ENCODE measurements at places on chromosomes 2 and 18. TPM values are rescaled to one million over a fixed set of nuclear protein-coding genes. Genes with fewer than 3 reads are reported as not detected.

GRCh38 chr18:36176177-36176584, 11.1 kb upstream of the MOCOS start:
- DNase-seq = no peak
- H3K36me3 ChIP-seq = peaks cover 54% of the 10 kb centered on the region
- H3K27ac ChIP-seq = no peak overlapping the region
- no peak overlapping the region for H3K4me3 ChIP-seq
- peaks cover 7% of the 10 kb centered on the region for H3K4me1 ChIP-seq
- no peaks in the 10 kb centered on the region for H3K27me3 ChIP-seq

DNA sequence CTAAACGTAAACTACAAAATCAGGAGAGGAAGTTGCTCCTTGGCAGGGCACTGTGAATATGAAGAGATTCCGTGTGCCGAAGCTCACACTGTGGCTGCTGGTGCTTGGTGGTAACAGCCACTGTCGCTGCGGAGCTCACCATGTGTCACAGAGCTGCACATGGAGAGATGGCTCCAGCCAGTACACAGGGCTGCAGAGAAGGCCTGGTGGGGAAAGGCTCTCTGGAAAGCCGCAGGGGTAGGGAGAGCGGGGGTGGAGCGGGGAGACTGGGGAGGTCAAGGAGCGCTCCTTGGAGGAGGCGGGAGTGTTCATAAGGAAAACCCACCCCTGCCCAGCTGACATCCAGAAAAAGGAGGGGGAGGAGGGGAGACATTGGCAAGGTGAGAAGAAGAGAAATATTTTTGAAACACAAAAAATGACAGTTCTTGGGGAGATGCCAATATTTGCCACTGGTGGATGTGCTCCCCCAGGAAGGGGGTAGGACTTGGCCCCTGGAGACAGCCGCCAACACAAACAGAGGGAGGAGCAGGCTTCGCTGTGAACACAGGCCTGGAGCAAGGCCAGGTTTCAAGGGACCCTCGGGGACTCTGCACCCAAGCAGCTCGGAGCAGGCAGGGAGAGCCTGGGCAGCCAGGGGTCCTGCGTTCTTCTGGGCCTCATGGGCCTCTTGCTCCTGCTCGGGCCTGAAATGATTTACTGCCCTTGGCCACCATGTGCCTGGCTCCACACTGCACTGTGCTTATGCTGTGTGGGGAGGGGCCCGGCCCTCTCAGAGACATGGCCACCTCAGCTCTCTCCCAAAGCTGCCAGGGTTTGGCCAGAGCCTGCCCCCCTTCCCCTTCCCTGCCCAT, 102.6 kb upstream of the GLI2 start:
- H3K36me3 ChIP-seq = no peaks in the 10 kb centered on the region
- H3K27me3 ChIP-seq = peaks cover 4% of the 10 kb centered on the region
- DNase-seq = no peak
- peaks cover 6% of the 10 kb centered on the region for H3K4me1 ChIP-seq
- no peak overlapping the region for H3K27ac ChIP-seq

Gene SETBP1
- total RNA-seq = 16.2 TPM

GRCh38 chr2:120670371-120670770, 65.3 kb upstream of the GLI2 start:
- H3K4me1 ChIP-seq = peaks cover 12% of the 10 kb centered on the region
- H3K27ac ChIP-seq = no peak overlapping the region
- H3K4me3 ChIP-seq = no peak overlapping the region
- H3K27me3 ChIP-seq = peaks cover 16% of the 10 kb centered on the region
- peak; percentile 61 for DNase-seq

GRCh38 chr2:230684270-230685168, 28.1 kb upstream of the CAB39 start:
- no peaks in the 10 kb centered on the region for H3K27me3 ChIP-seq
- no peak overlapping the region for H3K4me3 ChIP-seq
- DNase-seq = no peak
- H3K4me1 ChIP-seq = peaks cover 6% of the 10 kb centered on the region
- H3K36me3 ChIP-seq = no peaks in the 10 kb centered on the region

DNA sequence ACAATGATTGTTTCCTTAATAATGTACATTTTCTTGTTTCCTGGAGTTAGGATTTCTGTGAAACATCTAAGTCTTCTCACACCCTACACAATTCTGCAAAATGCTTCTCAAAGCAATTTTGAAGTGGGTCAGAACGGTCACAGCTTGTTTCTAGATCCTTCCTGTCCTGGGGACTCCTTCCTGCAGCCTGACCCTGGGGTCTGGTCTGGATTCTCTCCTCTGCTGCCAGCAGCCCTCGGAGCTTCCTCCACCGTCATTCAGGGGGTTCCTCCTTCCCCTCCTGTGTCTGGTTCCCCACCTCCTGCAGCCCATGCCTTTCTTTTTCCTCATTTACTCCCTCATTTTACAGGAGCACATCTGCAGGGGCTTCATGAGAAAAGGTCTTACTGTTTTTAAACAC, 322.1 kb downstream of the AGPS start:
- no peaks in the 10 kb centered on the region for H3K27me3 ChIP-seq
- no peak overlapping the region for H3K27ac ChIP-seq
- H3K4me1 ChIP-seq = no peaks in the 10 kb centered on the region
- no peak overlapping the region for H3K4me3 ChIP-seq
- no peak for DNase-seq

Gene KCNK3
- 1.2 TPM for total RNA-seq

Gene DHRS9
- 2.5 TPM for total RNA-seq

GRCh38 chr18:79260510-79260909, 135.2 kb upstream of the NFATC1 start:
- H3K4me3 ChIP-seq = no peak overlapping the region
- peaks cover 4% of the 10 kb centered on the region for H3K36me3 ChIP-seq
- H3K27ac ChIP-seq = no peak overlapping the region
- no peaks in the 10 kb centered on the region for H3K27me3 ChIP-seq
- H3K4me1 ChIP-seq = no peaks in the 10 kb centered on the region

Gene SLC16A14
- 13.0 TPM for total RNA-seq

DNA sequence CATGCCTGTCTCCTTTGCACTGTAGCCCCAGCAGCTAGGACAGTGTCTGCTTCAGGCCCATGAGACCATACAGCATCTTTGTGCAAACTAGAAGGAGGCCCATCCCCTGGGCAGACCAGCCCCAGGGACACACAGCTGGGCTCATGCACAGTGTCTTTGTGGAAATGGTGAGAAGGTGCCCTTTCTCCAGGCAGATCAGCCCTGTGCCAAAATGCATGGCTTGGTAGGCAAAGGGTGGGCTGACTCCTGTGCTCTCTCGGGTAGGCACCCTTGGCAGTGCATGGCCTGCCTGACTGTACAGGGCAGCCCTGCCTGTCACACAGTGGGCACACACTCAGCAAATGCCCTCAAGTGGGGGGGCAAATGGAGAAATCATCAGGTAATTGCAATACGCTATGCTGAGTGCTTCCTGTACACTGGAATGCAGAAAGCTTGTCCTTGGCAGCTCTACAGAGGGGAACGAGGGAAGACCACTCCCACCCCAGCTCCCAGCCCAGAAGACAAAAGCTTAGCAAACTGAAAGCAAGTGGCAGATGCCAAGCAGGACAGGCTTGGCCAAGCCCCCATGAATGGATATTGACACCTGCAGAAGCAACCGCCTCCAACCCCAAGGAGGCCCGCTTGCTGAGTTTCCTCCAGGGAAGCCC, 21.6 kb downstream of the TNS1 start:
- no peaks in the 10 kb centered on the region for H3K27me3 ChIP-seq
- no peak overlapping the region for H3K4me3 ChIP-seq
- peak; percentile 68 for DNase-seq

DNA sequence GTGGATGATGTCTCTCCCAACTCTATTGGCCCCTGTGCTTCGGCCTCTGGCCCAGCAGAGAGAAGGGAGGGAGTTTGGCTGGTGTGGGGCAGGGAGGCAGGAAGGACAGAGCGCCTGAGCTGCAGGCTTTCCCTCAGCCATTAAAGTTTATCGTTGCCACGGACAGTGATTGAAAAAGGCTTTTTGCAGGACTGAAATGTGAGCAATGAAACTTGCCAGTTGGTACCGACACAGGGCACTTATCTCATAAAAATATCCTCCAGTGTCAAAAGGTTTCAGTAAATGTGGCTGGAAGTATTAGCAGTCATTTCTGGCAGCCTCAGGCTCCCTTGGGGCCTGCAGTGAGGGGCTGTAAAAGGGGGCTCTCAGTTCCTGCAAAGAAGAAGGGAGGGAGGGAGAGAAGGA, 169.2 kb downstream of the GLI2 start:
- peaks cover 5% of the 10 kb centered on the region for H3K4me1 ChIP-seq
- H3K27ac ChIP-seq = no peak overlapping the region
- no peak for DNase-seq

GRCh38 chr2:37357530-37357929, 13.1 kb downstream of the QPCT start:
- no peaks in the 10 kb centered on the region for H3K27me3 ChIP-seq
- no peaks in the 10 kb centered on the region for H3K4me1 ChIP-seq
- no peak for DNase-seq
- no peak overlapping the region for H3K27ac ChIP-seq
- H3K36me3 ChIP-seq = no peaks in the 10 kb centered on the region

DNA sequence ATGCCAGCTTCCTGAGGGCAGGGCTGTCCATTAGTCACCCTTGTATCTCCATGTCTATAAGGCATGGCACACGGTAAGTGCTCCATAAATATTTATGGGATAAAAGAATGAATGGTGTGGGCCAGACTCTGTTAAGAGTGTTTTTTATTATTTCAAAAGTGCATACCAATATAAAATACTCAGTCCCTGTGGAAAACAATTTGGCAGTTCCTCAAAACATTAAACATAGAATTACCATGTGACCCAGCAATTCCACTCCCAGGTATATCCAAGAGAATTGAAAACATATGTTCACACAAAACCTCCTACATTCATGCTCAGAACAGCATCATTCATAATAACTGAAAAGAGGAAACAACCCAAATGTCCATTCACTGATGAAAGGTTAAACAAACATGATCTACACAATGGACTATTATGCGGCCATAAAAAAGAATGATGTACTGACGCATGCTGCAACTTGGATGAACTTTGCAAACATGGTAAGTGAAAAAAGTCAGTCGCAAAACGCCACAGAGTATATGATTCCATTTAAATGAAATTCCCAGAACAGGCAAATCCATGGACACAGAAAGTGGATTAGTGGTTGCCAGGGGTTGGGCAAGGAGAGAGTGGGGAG, 69.1 kb upstream of the TCF7L1 start:
- H3K27me3 ChIP-seq = no peaks in the 10 kb centered on the region
- no peak overlapping the region for H3K4me3 ChIP-seq
- H3K4me1 ChIP-seq = peaks cover 14% of the 10 kb centered on the region

Gene PAIP2B
- total RNA-seq = 30.3 TPM
